AG04449 (cell line): ENCODE measurements at places on chromosomes 2 and 18.

DNA sequence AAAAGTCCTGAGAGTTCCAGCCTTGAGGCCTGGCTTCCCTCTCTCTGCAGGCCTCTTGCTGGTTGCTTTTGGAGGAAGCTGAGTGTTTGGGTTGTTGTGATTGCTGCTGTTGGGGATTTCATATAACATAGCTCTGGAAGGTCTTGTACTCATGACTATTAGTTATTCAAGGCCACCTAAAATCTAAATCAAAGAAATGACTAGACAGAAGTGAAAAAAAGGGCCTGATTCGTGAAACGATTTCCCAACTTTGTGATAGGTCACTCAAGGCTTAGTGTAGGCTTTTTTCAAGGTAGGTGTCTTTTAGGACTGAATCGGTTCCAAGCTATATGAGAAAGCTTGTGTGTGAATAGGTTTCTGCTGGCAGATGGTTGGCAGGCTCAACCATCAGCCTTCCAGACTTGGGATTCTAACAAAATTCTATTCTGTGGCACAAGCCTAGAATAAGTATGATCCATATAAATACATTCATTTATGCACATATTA, 164.4 kb downstream of the FMNL2 start:
- DNase-seq: no peak

DNA sequence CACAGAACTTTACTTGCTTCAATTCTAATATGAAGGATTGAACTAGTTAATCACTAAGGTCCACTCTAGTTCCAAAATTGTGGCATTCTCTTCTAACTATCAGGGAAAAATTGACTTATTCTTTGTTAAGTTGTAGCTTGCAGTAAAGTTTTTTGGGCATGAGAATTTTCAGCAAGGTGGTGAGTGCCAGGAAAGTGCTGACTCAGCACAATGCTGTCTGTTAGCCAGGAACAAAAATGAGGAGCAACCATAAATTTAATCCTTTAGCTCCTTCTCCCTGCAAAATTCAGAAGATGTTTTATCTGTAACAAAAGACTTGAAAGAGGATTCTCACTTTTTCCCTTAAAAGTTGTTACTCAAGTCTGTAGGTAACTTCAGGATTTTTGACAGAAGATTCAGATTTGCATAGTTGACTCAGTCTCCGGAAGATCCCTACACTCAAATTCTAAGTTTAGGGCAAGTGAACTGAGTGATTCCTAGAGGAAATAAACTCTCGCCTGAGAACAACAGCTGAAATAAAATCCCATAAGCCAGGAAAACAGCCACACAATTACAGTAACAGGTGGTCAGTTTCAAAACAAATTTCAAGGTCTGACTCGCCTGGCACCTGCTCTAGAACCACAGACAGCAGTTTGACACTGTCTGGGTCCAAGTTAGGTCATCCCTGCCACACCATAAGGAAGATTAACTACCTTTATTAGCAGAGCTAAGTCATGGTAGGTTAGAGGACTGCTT, 20.2 kb upstream of the DARS1 start:
- no peak for DNase-seq

GRCh38 chr2:3466966-3467365, 52.4 kb downstream of the ADI1 start:
- no peak for DNase-seq

DNA sequence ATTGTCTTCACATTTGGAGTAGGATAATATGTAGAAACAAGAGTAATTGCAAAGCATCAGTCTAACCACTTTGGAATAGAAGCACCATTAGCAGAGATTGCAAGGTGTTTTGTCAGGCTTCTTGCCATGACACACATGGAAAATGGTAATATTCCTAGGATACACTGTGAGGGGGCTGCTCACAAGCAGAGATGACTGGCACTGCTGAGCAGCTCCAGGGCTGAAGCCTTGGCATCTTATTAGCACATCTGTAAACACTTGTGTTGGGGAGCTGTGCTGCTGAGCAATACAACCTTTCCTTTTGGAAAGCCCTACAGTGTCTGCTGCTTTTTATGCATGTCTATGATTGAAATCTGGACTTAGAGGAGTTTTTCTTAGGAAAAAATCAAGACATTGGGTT, 602.2 kb downstream of the XIRP2 start:
- DNase-seq: no peak

DNA sequence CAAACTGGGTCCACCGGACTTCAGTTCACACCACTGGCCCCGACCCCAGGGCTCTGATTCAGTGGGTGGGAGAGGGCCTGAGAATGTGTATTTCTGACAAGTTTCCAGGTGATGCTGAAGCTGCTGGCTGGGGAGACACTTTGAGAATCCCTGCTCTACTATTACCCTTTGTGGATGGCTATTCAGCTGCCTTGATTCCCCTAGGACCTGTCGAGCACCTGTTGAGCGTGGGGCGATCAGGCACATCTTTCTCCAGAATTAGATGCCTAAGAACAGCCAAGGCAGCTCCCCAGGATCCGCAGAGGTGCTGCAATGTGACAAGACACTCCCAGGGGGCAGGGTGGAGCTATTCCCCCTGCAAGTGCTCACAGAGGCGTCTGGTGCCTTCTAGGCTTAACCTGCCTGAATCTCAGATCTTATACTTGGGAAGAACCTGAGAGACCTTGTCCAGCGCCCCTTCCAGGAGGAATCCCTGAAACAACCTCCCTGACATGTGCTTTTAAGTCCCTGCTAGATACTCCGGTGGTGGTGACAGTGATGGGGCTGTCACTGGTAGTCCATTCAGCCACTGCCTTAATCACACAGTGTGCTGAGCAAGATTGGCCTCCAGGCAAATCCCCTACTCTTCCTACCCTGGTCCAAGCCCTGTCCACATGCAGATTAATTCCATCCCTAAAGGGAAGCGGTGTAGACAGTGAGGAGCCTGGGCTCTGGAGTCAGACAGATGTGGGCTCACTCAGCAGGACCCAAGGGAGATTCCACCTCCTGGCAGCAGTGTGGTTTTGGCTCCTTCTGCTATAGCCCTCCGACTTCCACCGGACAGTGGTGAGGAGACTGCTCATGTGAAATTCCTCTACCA, 43.4 kb upstream of the OTOF start:
- DNase-seq: no peak

DNA sequence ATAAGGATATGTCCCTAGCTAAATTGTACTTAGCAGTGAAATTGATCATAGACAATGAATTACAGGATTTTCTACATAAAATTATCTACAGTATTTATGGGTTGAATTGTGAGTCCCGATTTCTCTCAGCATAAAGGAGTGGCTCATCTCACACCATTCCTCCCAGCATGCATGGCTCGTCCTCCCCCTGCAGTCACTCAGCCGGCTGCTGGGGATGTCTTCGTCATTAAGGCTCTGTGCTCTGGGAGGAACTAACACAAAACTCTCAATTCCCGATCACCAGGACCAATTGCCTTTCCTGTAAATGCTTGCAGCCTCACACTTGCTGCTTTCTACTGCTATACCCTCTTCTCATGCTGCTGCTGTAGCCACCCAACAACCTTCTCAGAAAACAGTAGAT, 75.9 kb downstream of the TXNL1 start:
- DNase-seq: no peak

GRCh38 chr18:24396082-24396633, 1.5 kb downstream of the OSBPL1A start:
- DNase-seq: no peak

DNA sequence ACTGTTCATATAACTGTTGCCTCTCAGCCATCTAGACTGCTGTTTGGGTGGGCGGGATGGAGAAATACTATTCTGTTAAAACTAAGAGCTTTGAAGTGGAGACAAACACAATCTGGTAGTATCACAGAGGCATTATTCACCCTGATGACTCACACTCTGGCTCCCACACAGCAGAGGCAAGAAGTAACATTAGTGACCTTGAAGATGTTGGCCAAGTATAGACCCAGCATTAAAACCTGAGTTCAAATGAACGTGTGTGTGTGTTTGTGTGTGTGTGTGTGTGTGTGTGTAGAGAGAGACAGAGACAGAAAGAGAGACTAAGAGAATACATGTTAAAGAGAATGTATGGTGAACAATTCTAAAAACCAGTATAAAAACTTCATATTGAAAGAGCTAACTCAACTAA, 22.5 kb upstream of the ACVR1 start:
- peak; percentile 34 for DNase-seq

DNA sequence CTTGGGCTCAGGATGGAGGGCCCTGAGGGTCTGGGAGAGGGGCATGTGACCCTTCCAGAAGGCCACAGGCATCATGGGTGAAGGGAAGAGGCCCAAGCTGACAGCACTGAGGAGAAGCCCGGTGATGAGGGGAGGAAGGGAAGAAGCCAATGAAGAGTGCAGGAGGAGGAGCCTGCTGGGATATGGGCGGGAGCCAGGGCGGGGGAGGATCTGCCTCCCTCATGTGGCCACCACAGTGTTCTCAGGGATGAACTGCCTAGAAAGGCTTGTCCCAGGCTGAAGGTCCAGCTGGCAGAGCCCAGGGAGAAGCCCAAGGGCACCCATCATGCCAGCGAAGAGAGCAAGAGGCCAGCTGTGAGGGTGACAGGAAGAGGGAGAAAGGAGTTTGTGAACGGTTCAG, 24.6 kb upstream of the PLB1 start:
- no peak for DNase-seq
